Purkinje cell (primary cell): ENCODE measurements at places on chromosomes 12 and 14. TPM values are rescaled to one million over a fixed set of nuclear protein-coding genes. Genes with fewer than 3 reads are reported as not detected.

Gene KIF5A
- 24.5 and 60.6 TPM in 2 replicates for polyA plus RNA-seq

Gene NKX2-1
- polyA plus RNA-seq = not detected in 2 replicates

Gene AQP2
- not detected in 2 replicates for polyA plus RNA-seq

Gene CIT
- 2.2 and 3.4 TPM in 2 replicates for polyA plus RNA-seq

Gene MIP
- polyA plus RNA-seq = 0.51 TPM in 1 of 2 replicates, not detected in the other

Gene MYF5
- polyA plus RNA-seq = not detected in 2 replicates

Gene DIO2
- polyA plus RNA-seq = 0.56 and 0.78 TPM in 2 replicates

Gene BTBD6
- 4.8 and 8.9 TPM in 2 replicates for polyA plus RNA-seq

Gene AJUBA
- polyA plus RNA-seq = 4.1 and 8.8 TPM in 2 replicates

Gene NANOG
- 0.09 TPM in 1 of 2 replicates, not detected in the other for polyA plus RNA-seq

Gene BICDL1
- polyA plus RNA-seq = 4.7 and 5.6 TPM in 2 replicates

Gene MDGA2
- polyA plus RNA-seq = 39.2 and 39.8 TPM in 2 replicates

Gene MAPKAPK5
- 8.4 and 8.6 TPM in 2 replicates for polyA plus RNA-seq

Gene SVOP
- polyA plus RNA-seq = 2.7 and 6.5 TPM in 2 replicates

Gene LTB4R2
- polyA plus RNA-seq = 0.86 TPM in 1 of 2 replicates, not detected in the other
